Aorta (tissue), 5 donors: ENCODE measurements at places on chromosomes 6 and 20. TPM values are rescaled to one million over a fixed set of nuclear protein-coding genes. Genes with fewer than 3 reads are reported as not detected.

Gene HRH3
- not detected for total RNA-seq

Gene SLC24A3
- total RNA-seq: 24.9 TPM

Gene IMPG1
- not detected for total RNA-seq

Gene BCL2L1
- 107 TPM for total RNA-seq

Gene KHDC1
- total RNA-seq: 2.8 TPM

Gene LRRC1
- 25.4 TPM for total RNA-seq

Gene DOK5
- 9.1 TPM for total RNA-seq

Gene SLC12A5
- 2.4 TPM for total RNA-seq

Gene PRL
- total RNA-seq: not detected

Gene VSTM2L
- 3.1 TPM for total RNA-seq

Gene SNPH
- total RNA-seq: 4.9 TPM

Gene TUBB2B
- 6.3 TPM for total RNA-seq

Gene BTNL2
- not detected for total RNA-seq

Gene FAM120B
- 30.2 TPM for total RNA-seq

Gene GJA10
- total RNA-seq: not detected
